ENCODE measurements at places on chromosomes 2 and 18. TPM values are rescaled to one million over a fixed set of nuclear protein-coding genes. Genes with fewer than 3 reads are reported as not detected.

The PIEZO2 gene
- total RNA-seq: 42.7 TPM

- no peak for DNase-seq
Observed at GRCh38 chr2:156005531-156005930, 327.0 kb downstream of the NR4A2 start.

- no peak for DNase-seq
Observed at GRCh38 chr2:140994856-140995255, 1136.0 kb downstream of the LRP1B start.

The KIF1A gene
- not detected for total RNA-seq

DNA sequence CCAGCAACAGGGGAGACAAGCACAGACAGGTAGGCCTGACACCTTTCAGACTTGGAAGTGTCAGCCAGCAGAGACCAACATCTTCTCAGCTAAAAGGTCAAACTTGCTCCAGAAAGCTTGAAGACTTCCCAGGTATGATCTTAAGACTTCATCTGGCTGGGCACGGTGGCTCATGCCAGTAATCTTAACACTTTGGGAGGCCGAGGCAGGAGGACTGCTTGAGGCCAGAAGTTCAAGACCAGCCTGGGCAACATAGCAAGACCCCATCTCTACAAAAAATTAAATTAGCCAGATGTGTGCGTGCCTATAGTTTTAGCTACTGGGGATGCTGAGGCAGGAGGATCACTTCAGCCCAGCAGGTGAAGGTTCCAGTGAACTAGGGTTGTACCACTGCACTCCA, 39.0 kb upstream of the SPRED2 start:
- DNase-seq: no peak

DNA sequence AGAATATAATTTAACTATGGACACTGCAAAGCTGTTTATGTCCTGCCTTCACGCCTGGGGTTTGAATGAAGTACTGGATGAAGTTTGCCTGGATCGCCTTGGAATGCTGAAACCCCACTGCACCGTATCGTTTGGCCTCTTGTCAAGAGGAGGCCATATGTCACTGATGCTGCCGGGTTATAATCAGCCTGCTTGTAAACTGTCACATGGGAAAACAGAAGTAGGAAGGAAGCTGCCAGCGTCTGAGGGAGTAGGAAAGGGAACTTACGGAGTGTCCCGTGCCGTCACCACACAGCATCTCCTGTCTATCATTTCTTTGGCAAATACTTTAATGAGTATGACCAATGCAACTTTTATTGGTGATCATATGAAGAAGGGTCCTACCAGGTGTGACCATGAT, 105.8 kb downstream of the WDR7 start:
- no peak for DNase-seq

The IL36A gene
- total RNA-seq: not detected
